ENCODE measurements at places on chromosomes 5 and 9.

- no peak for DNase-seq
These were observed 11.3 kb downstream of the TNC start for GRCh38 chr9:115106642-115107041.

- DNase-seq = no peak
These were observed 229.8 kb downstream of the BNC2 start for GRCh38 chr9:16640649-16641048.

DNA sequence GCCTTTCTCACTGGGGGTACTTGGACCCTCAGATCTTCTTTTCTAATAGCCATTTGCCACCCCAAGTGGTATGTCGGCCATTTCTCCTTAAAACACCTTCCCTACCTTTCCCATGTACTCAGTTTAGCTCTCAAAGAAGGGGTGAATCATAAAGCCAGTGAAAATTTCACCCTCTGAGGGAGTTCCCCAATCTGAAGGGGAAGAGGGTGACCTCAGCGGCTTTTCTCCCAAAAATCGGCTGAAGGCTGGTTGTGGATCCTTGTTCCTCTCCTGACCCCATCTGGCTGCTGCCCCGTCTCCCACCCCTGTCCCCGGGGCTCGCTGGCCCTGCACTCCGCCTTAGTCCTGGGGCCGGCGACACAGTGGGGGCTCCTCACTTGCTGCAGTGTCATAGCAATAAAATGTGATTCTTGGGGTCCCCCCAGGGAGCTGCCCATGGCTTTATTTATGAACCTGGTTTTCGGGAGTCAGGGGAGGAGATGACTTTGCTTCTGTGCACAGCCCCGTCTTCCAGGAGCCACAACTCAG is 17.3 kb upstream of the LTC4S start:
- DNase-seq = no peak

GRCh38 chr9:131620764-131621520 is 75.6 kb downstream of the PRRT1B start:
- DNase-seq = no peak

DNA sequence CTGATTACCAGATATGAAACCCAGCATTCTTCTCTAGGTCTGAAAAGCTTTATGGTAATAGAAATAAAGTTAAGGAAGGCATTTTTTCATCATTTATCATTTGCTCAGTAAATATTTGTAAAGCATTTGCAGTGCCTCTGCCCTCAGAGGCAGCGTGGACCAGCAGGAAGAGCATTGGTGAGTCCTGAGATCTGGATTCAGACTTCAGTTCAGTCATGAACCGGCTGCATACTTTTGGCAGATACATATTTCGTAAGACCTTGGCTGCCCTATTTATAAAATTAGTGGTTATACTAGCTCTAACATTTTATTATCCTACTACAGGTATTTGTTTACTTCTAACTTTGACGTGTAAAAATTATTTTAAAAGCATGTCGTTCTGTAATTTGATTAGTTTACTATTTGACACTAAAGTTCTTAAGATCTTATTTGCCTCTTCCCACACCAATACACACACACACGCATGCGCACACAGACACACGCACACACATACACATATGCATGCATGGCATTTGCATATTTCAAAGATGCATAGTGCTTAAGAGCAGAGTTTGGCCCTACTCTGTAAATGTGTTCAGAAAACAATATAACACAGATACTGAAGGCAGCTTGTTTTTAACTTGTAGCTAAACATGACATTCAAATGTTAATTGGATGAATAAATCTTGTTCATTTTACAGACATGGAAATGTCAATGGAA is 101.9 kb downstream of the RPS23 start:
- no peak for DNase-seq

DNA sequence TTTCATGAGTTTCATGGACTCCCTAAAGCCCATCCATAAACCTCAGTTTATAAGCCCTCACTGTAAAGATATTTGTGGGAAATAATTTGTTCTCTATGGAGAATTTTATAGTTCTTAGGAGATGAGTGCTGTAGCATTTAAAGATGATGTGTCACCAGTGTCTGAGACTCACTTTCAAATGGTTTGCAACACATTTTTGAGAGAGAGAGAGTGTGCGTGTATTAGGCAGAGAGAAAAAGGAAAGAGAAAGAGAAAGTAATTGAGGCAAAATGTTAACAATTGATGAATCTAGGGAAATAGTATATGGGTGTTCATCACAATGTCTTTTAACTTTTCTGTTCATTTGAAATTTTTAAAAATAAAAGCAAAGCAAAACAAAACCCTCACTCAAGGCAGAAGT is 479.0 kb downstream of the ZSWIM6 start:
- no peak for DNase-seq

DNA sequence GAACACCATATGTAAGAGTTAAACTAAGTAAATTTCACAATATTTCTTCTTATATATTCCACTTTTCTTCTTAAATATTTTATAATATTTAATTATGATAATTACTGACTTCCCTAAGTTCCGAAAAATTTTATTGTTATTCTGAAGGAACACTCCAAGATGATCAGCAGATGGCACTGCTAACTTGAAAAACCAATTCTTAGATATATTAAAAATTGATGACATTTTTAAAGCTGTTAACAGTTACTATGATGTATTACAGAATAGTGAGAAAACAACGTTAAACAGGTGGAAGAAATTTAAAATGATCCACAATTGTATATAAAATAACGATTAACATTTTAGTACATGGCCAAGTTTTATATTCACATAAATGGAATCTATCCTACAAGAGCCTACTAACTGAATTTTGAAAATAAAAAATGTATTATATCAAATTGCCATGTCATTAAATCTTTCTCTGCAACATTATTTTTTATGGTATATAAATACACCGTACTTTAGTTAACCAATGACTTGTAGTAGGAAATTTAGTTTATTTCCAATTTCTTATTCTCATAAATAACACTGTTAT is 30.1 kb upstream of the MUSK start:
- DNase-seq = no peak

DNA sequence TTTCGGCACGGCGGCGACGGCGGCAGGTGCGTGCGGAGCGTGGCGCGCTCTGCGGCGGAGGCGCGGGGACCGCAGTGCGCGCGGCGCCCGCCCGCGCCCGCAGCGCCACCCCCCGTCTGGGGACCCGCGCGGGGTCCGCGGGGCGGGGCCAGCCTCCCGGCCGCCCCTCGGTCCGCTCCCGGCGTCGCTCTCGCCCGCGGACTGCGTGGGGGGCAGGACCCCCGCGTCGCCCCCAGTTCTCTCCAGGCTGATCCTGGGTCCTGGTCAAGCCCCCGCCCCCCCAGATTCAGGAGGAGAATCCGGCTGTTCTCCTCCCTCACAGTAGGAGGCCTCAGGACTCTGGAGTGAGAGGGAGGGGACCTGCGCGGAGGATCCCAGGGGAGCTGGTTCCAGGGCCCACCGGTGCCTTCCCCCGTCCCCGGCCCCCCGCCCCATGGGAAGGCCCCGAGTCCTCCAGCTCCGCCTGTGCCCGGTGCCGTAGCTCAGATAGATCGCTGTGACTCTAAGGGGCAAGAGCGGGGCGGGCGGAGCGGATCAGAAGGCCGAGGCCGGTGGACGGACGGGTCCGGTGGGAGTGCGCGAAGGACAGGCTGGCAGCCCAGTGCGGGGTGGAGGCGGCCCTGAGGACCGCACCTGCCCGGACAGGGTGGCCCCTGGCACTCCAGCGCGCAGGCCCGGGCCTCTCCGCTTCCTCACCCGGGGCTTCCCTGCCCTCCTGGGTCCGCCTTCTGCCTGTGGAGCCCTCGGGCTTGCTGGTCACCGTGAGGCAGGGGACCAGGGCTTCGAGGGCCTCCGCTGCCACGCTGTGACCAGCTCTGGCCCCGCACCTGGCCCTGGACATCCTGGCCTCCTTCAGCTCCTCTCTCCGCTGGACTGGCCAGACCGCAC is at the start of gene RNF208:
RNF208 (minus strand) TSS at position 51 of the 888 bp plus-strand sequence. CDS start 1,028 bp downstream, outside the sequence.
- DNase-seq = no peak

- no peak for DNase-seq
These were observed 165.0 kb downstream of the FBXL7 start for GRCh38 chr5:15664961-15665360.

DNA sequence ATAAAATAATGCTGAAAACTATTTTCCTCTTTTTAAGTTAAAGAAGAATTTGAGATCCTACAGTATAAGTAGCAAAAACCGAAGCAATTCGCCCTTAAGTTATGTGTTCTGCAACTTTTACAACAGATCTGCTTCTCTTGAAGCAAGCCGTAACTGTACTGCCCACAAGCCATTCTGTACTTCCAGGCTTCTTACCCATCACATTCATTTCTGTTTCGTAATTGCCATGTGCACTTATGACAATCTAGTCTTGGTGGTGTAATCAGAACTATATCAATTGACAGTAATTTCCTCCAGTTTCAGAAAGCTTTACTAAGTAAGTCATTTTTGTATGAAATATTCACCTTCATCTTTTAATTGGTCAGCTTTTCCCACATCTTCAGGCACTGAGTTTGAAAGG is 13.8 kb downstream of the SGTB start:
- no peak for DNase-seq

DNA sequence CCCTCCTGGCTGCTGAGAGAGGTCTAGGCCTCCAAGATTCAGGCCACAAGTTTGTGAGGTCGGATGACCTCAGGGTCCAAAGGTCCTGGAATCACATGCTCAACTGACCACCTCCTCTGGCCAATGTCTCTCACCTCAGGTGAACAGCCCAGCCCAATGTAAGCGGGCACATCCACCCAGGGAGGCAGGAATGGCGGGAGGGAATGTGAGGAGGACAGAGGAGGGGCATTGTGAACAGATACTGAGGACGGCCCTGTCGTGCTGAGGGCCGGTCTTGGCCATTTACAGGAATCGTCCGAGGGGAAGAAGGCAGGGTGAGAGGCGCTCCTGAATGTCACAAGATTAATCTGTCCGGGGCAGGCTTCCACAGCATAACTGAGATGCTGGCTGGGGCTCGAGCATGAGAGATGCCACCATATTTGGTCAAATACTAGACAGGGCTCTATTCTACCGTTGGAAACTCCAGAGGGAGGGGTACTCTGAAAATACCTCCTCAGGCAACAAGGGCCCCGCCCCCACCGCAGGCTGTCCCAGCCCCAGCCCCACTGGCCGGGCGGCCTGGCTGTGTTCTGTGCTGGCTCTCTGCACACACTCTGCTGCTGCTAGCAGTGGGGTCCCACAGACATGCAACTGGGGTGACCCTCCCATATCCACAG is 1.5 kb upstream of the IL17B start:
- no peak for DNase-seq

DNA sequence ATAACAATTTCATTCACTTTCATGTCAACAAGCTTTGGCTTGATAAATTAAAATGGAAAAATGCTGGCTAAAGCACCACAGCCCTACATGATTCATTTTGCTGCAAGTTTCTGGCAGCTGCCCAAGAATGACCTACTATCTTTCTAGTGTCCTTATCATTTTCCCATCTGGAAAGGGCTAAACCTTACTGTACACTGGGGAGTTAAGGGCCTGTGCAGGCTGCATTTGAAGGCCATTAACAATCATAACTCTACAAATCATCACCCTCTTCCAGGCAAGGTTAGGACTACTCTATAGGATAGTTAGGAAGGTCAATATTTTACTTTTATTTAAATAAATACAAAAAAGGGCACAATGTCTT is 579.7 kb upstream of the ZNF608 start:
- DNase-seq = peak; percentile 94

- no peak for DNase-seq
These were observed 135.7 kb upstream of the PHYKPL start for GRCh38 chr5:178368274-178368673.

DNA sequence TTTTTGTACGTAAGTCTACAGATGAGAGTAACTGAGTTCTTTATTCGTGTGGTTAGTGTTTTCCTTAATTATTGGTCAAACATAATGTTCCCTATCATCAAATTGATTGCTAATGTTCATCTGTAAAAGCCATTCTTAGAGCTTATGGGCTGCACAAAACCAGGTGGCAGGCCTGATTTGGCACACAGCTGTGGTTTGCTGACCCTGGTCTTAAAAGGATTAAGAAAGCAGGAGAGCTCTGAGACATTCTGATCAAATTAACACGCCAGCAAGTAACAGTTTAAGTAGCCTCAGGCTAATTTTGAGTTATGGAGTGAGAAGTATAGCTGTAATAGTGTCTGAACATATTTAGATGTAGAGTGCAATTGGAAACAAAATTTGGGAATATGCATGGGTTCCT is 63.2 kb downstream of the PRR16 start:
- no peak for DNase-seq

DNA sequence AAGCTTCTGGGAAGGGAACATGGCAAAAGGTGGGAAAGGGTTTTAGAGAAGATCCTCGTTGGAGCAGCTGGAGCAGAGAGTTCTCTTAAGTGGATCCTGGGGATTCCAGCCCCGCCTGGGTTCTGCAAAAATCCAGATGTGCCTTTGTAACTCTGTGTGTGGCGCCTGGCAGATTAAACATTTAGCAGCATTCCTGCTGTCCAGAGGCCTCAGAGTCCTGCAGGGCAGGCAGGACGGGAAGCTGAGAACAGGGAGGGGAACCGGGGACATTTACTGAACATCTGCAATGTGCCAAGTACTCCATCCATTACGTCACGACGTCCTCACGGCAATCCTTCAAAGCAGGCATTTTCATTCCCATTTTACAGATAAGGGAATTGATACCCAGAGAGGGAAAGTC is 6.0 kb downstream of the EIF4E1B start:
- DNase-seq = no peak

DNA sequence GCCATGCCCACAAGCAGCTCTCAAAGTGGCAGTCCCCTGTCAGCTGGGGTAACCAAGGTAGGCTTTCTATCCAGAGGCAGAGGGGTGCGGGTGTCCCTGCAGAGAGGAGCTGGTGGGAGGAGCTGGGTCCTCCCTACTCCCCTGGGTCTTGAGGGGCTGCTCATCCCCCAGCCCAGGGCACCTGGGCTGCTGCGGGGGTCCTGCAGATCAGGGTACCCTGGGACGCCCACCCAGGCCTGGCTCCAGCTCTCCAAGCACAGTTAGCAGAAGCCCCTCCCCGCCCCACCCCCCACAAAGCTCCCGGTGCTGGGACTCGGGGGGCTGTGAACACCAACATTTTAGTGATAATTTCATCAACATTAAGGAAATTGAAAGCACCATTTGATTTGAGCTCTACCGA is 29.8 kb downstream of the VAV2 start:
- DNase-seq = no peak

GRCh38 chr9:5608298-5609225 is 20.3 kb upstream of the RIC1 start:
- DNase-seq = no peak

DNA sequence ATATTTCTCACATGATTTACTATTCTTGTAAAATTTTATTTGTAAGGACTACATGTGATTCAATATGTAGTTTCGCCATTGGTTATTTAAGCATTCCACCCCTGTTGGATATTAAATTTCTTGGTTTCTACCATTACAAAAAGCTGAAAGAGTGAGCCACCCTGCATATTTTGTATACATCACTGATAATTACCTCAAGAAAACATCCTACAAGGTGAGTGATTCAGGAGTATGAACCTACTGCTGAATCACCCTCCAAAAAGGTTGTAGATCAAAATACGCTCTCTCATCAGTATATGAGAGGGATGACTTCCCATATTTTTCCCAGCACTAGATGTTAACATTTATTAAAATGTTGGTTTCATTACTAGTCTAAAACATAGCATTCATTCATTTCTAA is 454.3 kb upstream of the WWC1 start:
- DNase-seq = no peak

Data from NCI-H187 treated with DMSO at 0.1 percent for 48 hours (cell line).